ENCODE measurements at places on chromosomes 1 and 21.

DNA sequence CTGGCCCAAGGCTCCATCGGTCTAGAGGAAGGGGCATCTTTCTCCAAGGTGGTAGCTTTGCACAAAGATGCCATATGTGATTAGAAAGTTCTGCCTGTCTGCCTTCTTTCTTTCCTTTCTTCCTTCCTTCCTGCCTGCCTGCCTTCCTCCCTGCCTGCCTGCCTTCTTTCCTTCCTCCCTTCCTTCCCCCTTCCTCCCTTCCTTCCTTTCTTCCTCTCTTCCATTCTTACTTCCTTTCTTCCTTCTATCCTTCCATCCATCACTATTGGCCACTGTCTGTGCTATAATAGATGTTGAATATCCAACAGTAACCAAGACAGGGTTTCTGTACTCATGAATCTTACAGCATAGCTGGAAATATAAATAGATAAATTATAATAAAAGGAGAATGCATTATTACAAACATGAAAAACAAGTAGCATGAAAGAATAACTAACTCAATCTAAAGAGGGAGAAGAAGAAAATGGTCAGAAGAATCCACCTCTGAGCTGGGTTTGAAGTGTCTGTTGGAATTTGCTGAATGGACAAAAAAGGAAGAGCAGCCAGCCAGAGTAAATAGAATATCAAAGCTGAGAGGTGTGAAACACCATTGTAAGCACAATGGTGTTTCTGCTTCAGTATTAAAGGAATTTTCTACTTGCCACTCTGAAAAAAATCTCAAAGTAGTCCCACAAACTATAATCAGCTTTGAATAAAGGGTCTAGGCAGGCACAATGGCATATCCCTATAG is 250.6 kb upstream of the NR5A2 start:
- DNase-seq, result no peak

- no peak for DNase-seq
Observed at GRCh38 chr1:242738702-242739645, 214.5 kb upstream of the PLD5 start.

DNA sequence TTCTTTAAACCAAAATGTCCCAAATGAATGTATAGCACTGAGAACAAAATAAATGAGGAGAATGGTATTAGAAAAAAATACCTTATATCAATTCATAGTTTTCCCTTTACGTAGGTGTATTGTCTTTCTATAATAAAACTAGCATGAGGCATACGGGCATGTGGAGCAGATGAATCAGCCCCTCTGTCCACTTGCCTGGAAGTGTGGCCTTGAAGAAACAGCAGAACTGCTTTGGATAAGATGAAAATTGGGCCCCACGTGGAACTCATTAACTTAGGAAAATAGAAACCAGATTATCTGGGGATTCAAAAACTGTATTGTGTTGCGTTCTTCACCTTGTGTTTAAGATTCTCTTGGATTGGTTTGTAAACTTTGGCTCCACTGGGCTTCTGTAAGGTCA is 356.8 kb upstream of the B3GALT2 start:
- no peak for DNase-seq

DNA sequence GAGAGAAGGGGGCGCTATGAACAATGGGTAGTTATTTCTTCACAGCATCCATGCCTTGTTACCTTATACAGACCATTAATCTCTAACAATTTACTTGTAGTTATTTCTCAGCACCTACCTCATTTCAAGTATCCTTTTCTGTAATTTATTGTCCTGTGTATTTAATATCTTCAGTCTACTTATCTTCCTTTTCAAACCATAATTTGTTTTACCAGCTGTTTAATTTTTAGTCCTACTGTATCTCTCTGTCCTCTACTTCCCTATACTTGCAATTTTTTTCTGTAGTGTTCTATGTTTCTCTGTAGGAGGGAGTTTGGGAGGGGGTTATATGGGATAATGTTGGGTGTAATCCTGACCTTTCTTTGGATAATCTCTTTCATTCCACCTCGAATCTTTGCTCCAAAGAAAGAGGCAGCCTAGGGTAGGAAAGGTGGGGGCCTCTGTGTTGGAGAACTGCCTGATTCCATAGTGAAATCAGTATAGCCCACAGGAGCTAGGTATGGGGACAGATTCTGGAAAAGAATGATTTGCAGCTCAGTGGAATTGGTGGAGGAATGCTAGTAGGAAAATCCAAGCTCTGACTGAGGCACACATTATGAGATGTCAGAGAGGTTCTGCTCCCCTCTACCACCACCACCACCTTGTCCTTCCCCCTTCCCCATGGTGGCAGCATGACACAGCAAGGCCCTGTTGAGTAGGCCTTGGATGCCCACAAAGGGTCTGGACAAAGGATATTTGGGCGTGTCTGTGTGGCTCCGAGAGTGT is 642 bp downstream of the MLLT11 start:
- no peak for DNase-seq

DNA sequence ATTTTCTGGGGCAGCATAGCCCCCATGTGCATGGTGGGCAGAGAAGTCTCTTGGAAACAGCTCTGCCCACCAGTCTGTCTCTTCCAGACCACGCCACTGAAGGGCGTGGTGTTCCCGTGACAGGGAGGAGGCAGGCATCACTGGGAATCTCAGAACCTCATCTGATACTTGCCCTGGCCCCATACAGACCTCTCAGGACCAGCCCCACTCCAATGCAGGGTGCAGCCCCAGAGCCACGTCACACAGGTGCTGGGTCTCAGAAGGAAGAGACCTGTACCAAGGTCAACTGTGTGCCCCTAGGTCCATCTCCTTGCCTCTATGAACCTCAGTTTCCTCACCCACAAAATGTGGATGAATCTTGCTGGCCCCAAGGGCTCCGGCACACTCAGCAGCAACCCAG is 7.3 kb downstream of the RAP1GAP start:
- DNase-seq, result no peak

DNA sequence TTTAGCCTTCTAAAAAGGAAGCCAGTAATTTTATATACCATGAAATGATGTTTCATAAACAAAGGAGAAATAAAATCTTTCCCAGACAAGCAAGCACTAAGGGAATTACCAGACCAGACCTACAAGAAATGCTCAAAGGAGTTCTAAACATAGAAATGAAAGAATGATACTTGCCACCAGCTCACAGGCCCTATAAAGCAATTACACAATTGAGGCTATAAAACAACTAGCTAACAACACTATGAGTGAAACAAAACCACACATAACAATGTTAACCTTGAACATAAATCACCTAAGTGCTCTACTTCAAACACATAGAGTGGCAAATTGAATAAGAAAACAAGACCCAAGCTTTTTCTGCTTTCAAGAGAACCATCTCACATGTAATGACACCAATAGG is 123.8 kb downstream of the BARHL2 start:
- DNase-seq, result no peak

- no peak for DNase-seq
Observed at GRCh38 chr1:67314696-67315095, 7.0 kb downstream of the IL12RB2 start.

DNA sequence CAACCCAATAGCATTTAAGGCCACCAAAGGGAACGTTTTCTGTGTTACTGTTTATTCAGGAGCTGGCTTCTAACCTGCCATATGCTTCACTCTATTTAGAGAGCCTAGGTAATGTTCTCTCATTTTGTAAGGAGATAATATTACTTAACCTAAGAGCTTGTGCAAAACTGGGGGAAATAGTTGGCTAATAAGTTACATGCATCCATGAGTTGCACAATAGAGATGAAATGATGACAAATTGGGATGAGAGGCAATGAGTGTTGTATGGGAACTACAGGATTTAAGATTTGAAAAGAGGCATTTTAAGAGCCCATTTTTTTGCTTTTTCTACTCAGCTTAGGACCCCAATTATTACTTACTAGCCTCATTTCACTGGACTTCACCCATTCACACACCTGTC is 151.0 kb downstream of the ST6GALNAC3 start:
- DNase-seq, result no peak

DNA sequence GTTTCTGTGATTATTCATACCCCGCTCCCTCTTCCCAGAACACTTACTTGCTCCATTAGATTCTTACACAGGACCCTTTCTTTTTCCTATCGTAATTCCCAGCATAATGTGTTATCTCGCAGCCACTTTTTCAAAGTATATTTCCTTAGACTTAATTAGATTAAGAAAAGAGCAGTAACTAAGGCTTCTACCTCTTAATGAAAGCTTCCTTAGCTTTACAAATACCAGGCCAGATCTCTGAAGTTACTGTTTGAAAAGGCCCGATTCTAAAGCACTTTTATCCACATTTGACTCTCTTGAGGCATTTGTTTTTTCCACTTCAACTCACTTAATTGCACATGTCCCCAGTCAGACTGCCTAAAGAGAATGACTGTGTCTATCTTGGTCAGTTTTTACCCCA is 1264.3 kb upstream of the ADGRL2 start:
- DNase-seq, result no peak

DNA sequence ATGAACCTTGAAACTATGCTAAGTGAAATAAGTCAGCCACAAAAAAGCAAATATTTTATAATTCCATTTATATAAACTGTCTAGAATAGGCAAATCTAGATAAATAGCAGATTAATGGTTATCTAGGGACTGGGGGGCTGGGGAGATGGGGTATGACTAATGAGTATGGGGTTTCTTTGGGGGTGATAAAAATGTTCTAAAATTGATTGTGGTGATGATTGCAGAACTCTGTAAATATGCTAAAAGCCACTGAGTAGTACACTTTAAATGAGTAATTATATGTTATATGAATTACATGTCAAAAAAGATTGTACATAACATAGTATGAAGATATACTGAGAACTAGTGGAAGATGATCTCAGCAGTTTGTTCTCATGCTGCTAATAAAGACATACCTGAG is 675.0 kb downstream of the KIF26B start:
- no peak for DNase-seq

DNA sequence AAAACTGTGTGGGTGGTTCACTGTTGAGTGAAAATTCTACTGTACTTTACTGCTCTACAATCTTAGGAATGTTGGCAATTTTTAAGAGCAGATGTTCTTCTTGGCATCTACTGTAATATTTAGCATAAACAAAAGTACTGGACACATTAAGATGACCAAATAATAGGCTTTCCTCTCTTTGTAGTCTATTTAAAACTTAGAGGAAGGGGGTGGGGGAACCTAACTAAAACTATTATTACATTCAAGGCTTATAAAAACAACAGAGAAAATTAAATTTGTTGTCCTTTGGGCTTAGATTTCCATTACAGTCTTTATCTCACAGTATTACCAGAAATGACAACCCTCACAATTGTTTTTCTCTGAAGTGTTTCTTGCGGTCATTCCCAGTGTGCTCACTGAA is 181.2 kb downstream of the PLPPR4 start:
- no peak for DNase-seq

DNA sequence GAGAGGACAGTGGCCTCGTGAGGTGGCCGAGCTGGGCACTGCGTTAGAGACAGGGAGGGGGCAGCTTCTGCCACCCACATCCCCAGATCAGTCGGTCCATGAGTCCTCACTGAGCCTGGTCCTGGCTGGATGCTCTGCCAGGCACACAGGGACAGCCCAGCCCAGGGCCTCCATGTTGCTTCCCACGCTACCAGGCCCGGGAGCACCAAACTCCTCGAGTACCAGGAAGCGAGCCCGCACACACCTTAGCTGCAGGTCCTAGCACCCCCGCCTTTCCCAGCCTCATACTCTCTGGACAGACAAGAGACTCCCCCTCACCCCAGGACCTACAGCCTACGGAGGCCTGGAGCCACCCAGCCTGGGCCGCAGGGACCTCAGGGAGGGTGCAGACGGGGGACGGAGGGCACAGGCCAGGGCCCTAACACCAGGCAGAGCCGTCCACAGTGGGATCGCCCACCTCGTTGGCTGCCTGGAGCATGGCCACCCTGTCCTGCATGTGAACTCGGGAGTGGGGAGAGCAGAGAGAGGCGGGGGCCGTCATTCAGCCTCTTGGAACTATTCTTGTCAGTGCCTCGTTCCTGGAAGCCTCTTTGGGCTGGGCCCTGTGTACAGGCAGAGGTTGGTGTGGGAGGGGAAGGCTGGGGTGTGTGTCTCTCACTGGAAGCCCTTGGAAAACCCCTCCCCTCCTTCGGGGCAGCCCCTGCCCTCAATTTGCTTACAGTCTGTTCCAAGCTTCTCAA is 90.9 kb upstream of the RUNX3 start:
- no peak for DNase-seq

GRCh38 chr1:36175137-36176095 is 19.5 kb downstream of the MAP7D1 start:
- no peak for DNase-seq
